ENCODE measurements at places on chromosomes 1 and 21. TPM values are rescaled to one million over a fixed set of nuclear protein-coding genes. Genes with fewer than 3 reads are reported as not detected.

Gene ELF3
- under 0.01 TPM for total RNA-seq

Gene KCNA2
- not detected for total RNA-seq

Gene FAAH
- 1.8 TPM for total RNA-seq

Gene CCSAP
- 5.2 TPM for total RNA-seq

Gene LRRC53
- not detected for total RNA-seq

Gene GUCA2A
- not detected for total RNA-seq

Gene SPOCD1
- total RNA-seq, result 76.4 TPM

Gene GRIK3
- not detected for total RNA-seq

Gene ARHGAP30
- total RNA-seq, result not detected

Gene LRRC39
- 0.33 TPM for total RNA-seq

Gene LEFTY1
- not detected for total RNA-seq

Gene ST6GALNAC5
- 0.44 TPM for total RNA-seq

Data from smooth muscle cell of trachea (primary cell).